ENCODE measurements at places on chromosomes 16 and 17.

DNA sequence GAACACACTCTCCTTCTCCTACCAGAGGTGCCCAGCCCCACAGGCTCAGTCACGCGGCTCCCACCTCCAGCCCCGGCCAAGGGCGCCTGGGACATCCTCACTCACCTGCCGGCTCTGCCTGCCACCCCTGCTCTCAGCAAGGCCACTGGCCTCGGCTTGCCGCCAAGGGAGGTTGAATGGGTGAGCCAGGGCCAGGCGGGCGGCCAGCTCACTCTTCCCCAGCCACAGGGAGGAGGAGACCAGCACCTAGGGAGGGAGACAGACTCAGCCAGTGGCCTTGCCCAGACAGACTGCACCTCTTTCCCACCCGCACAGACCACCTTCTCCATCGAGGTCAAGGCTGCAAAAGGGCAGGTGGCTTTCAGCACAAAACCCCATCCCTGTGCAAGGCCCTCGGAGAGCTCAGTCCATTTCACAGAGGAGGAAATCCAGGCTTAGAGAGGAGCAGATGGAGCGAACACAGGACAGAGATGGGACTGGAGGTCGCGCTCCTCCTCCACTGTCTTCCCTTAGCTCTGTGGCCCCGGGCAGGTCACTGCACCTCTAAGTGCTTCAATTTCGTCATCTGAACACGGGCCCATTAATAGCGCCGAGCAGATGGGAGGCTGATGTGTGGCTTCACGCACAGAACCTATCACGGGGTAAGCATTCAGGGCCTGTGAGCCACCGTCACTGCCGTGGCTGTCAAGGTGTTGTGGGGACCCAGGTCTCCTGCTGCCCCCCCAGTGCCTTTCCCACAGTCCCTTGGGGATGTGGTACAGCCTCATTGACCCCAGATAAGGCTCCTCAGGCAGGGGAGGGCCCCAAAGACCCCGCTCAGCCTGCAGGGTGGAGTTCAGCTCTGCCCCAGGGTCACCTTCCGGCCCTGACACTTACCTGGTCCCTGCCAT, 56.1 kb downstream of the RMI2 start:
- no peak for DNase-seq

GRCh38 chr16:22890976-22891375, 77.0 kb downstream of the HS3ST2 start:
- DNase-seq = no peak

DNA sequence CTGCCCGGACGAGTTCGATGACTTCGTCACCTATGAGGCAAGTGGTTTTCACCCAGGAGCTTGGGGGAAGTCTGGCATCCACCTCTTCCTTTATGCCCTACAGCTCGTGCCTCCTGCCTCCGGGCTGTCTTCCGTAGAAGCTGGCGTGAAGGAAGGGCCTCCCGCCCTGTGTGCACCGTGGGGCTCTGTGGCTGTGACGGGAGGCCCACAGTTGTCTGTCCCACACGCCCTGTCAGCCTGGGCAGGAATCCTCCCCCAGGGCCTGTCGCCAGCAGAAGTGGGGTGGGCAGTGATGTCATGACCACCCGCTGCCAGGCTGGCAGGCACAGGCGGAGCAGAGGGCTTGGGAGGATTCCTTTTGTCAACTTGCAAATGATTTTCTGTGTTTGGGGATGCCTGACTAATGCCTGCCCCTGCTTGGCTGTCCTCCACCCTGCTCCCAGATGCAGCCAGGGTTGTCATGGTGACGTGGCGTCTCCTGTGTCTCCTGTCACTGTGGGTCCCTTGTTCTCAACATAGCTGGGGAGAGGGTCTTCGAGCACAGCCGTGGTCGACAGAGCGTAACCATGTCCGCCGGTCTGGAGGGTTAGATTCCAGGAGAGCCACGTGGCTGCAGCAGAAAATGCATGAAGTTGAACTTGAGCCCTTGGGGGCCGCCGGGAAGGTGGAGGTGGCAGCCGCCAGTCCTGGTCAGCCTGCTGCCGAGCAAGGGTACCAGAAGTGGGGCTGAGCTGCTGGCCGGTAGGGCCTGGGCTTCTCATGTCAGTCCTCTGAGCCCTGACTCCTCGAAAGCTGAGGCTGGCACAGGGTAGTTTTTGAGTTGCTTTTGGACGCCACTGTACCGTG, 46.1 kb downstream of the RAB11FIP3 start:
- no peak for DNase-seq

DNA sequence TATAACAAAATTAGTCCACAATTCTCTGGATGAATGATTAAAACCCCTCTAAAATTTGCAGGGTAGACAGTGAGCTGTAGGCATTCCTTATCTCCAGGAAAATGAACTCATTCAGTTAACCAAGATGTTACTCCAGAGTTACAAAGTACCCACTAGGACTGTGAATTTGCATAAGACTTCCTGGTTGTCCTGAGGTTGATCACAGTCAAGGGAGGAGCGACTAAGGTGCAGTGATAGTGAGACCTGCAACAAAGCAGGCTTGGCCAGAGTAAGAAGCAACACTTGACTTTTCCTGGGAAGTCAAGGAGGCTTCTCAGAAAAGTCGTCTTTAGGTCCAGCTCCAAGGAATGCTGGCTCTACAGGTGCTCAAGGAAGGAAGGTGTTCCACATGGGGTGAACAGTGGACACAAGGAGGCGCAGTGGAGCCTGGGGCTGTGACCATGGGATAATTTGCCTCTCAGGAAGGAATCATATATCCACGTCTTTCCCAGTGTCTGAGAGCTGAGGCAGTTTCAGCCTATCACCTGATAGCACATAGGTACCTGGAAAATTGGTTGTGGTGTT, 821.1 kb upstream of the EEF2KMT start:
- DNase-seq = no peak

GRCh38 chr16:81436386-81436785, 8.2 kb upstream of the CMIP start:
- no peak for DNase-seq

DNA sequence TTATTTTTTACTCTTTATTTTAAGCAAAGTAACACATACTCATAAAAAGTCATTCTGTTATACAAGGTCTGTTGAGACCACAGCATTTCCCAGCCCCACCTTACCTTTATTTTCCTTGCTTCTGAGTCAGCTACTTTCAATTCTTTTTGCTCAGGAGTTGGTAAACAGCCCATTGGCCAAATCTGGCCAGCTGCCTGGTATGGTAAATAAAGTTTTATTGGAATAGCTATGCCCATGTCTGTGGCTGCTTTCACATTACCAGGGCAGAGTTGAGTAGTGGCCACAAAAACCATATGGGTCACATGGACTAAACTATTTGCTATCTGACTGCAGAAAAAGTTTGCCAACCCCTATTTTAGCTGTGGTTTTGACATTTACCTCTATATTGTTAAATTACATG, 3.4 kb upstream of the NSRP1 start:
- DNase-seq = no peak

- DNase-seq = no peak
These were observed 1.9 kb upstream of the NFATC3 start for GRCh38 chr16:68083239-68083781.

- no peak for DNase-seq
These were observed at the start of gene BCAR1 for GRCh38 chr16:75251280-75252048. BCAR1 (minus strand) TSS chr16:75251624; CDS start chr16:75251482, 142 bp downstream.

DNA sequence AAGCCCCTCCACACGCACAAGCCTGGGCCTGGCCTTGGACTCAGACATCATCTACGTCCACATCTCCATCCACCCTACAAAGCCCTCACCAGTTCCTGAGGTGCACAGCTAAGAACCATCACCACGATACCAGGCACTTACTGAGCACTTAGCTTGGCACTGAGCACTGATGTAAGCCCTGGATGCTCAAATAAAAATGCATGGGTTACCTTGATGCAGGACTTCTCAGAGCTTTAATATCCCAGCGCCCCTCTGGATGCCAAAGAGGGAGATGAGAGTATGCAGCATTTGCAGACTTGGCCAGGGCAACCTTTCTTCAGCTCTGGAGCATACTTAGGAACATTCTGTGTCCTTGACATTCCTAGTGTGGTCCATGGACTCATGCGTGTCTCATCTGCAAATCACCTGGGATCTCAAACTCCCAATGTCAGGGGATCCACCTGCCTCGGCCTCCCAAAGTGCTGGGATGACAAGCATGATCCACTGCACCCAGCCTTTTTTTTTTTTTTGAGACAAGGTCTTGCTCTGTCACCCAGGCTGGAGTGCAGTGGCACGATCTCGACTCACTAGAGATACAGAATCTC, 69.8 kb downstream of the RAB11FIP4 start:
- no peak for DNase-seq

GRCh38 chr17:68424861-68425260, 32.4 kb downstream of the WIPI1 start:
- no peak for DNase-seq

- no peak for DNase-seq
These were observed 50.1 kb downstream of the KLHDC4 start for GRCh38 chr16:87715658-87716057.

Data from stimulated activated CD8-positive, alpha-beta memory T cell treated with anti-CD3 and anti-CD28 coated beads, Interleukin-7, amount 100 ng/mL, for 24 hours (primary cell).